ENCODE measurements at places on chromosomes 2 and 18. TPM values are rescaled to one million over a fixed set of nuclear protein-coding genes. Genes with fewer than 3 reads are reported as not detected.

SERPINB4 gene
- total RNA-seq: not detected

EHD3 gene
- 3.1 TPM for total RNA-seq

NOSTRIN gene
- 181 TPM for total RNA-seq

RGPD8 gene
- 22.3 TPM for total RNA-seq

RETREG2 gene
- total RNA-seq: 18.2 TPM

HRH4 gene
- total RNA-seq: 0.55 TPM

GRHL1 gene
- 0.24 TPM for total RNA-seq
